ENCODE measurements at places on chromosomes 5 and 9. TPM values are rescaled to one million over a fixed set of nuclear protein-coding genes. Genes with fewer than 3 reads are reported as not detected.

DNA sequence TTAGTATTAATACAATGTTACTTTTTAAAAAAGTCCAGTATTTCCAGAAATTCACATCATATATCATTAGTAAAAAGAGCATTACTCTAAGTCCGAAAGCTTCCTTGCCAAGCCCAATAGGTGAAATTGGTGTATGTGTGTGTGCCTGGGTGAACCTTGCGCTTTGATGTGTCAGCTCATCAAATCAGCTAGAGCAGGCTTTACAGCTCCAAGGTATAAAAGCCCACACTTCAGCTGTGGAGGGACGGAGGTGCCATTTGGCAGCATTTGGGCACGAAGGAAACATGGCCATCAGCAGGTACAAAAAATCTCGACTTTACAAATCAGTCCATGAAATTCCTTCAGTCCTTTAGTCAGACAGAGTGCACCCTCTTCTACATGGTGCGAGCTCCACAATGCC, 76.5 kb upstream of the IL7R start:
- DNase-seq = no peak

DNA sequence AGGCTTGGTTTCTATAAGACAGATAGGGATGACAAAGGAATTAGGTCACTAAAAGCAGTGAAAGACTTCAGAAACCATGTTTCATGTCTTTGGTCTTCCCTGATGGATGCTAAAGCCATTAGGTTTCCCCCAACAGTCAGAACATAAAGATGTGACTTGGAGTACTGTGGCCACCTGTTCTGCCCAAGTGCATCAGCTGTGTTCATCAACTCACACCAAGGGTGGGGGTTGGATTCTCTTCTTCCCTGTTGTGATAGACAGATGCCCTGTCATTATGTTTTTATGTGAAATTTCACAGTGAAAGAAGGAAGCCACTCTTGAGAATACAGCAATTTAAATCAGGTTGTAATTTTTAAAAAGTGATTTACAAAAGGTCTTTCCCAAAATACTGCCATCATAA, 196.8 kb downstream of the SH3GL2 start:
- DNase-seq = no peak

- no peak for DNase-seq
Observed at GRCh38 chr9:134889386-134890154, 9.0 kb downstream of the FCN2 start.

- DNase-seq = no peak
Observed at GRCh38 chr5:115709585-115709984, 83.7 kb upstream of the TMED7 start.

DNA sequence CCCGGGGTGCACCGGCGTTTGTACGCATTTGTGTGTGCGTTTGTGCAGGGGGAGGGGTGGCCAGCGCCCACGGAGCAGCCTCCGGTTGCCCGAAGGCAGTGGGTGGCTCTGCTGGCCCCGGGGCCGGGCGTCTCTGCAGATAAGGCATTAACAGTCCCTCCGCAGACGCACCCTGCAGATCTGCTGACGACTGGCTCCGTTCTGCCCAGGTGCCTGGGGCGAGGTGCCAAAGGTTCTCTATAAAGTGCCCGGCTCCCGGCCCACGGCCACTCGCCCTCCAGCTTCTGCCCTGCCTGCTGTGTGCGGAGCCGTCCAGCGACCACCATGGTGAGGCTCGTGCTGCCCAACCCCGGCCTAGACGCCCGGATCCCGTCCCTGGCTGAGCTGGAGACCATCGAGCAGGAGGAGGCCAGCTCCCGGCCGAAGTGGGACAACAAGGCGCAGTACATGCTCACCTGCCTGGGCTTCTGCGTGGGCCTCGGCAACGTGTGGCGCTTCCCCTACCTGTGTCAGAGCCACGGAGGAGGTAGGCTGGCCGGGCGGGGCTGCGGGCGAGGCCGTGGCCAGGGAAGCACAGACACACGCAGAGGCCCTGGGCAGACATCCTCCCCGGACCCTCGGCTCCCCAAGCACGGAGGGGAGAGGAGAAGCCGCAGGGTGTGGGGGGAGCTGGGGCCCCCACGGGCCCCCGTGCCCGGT, at the start of gene SLC6A19:
TSS of gene SLC6A19 (plus strand) at position 269 of the 699 bp plus-strand sequence. CDS start at position 325, 56 bp downstream.
- no peak for DNase-seq

- DNase-seq = no peak
Observed at GRCh38 chr9:72140586-72140985, 8.7 kb upstream of the GDA start.

- DNase-seq = no peak
Observed at GRCh38 chr5:14492331-14492964, 89.1 kb upstream of the OTULINL start.

GRCh38 chr9:95036676-95037075, 280.8 kb downstream of the FANCC start:
- no peak for DNase-seq

- no peak for DNase-seq
Observed at GRCh38 chr9:136644343-136644592, 18.4 kb upstream of the EGFL7 start.

- no peak for DNase-seq
Observed at GRCh38 chr9:127943731-127944144, 6.1 kb upstream of the DPM2 start.

GRCh38 chr9:81002242-81002641, 687.1 kb downstream of the TLE1 start:
- peak; percentile 16 for DNase-seq

DNA sequence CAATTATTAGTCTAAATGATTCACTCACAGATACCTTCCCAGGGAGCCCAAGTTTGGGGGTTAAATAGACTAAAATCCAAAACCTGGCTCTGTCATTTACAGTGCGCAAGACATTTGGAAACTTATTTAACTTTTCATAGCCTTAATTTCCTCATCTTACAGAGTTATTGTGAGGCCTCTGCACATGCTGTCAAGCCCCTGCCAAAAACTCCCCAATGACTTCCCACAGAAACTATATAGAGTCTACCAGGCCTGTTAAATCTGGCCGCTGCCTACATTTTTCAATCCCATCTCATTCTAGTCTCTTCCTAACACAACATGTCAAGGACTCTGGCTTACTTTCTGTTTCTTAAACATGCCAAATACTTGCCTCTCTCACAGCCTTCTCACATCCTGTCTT, 412.5 kb downstream of the ELAVL2 start:
- no peak for DNase-seq

DNA sequence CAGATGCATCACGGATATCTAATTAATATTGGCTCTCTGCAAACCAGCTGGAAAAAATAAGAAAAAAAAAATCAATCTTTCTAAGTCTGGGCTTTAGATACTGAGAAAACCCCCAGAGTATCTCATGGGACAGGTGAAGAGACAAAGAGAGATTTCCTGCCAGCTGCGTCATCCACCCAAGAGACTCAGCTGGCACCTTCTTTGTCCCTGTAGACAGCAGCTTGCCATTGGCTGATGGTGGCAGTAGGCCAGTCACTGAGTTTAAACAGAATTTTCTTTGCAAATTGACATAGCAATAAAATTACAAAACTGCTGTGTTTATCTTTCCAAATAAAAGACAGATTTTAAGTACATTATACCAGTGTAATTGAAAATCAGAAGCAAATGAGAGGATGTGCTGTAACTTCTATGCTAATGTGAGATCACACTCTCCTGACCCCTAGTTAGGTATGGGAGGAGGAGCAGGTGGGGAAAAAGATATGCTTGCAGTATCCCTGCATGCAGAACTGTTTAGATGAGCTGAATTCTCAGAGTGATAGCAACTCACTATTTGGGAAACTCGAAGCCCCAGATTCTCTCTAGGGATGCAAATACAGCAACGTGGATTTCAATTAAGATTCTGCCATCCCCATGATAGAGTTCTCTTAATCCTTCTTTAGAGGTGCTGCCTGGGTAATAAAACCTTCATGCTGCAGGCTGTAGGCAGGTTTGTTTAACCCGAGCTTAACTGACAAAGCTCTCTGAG, 72.2 kb downstream of the NMUR2 start:
- DNase-seq = no peak

The IL9 gene
- not detected for polyA plus RNA-seq

The HACD4 gene
- polyA plus RNA-seq = 3.0 TPM

The PROB1 gene
- polyA plus RNA-seq = 4.2 TPM

The ZNF367 gene
- polyA plus RNA-seq = 7.6 TPM

The IFNA13 gene
- not detected for polyA plus RNA-seq

The MOCS2 gene
- 74.3 TPM for polyA plus RNA-seq

The TMEM174 gene
- polyA plus RNA-seq = 27.2 TPM

The TMED9 gene
- polyA plus RNA-seq = 180 TPM
